ENCODE measurements at places on chromosomes 3 and 15.

GRCh38 chr3:171311784-171312183 is 148.4 kb downstream of the TNIK start:
- no peak overlapping the region for H3K27ac ChIP-seq
- H3K4me3 ChIP-seq = no peak overlapping the region
- DNase-seq = no peak
- no peaks in the 10 kb centered on the region for H3K27me3 ChIP-seq
- peaks cover 13% of the 10 kb centered on the region for H3K4me1 ChIP-seq

DNA sequence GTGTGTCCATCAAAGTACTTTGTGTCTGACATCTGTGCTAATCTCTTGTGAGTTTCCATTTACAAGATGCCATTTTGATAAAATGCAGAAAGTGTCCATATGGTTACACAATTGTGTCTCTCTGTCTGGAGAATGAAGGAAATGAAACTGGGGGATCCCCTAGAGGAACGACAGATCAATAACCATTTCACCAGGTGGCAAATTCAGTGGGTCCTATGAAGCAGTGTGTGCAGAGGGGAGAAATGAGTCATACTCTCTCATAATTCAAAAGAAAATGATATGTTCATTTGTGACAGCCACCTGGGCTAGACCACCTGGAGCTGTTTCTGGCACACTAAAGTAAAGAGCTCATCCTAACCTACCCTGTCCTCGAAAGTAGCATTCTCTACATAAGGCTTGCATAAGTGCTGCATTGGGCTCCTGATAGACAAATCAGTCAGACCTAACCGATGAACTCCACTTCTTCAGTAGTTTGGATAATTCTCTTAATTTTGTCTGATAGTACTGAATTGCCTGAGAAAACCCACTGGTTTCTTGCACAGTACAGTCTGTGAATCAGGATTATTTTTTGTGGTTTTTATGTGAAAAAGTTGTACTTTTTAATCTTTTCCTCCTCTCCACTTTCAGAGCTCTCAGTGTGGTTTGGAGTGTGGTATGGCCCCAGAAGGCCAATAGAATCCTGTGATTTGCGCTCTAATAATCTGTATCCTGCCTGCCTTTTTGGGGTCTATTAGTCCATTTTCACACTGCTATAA is 10.3 kb upstream of the CD47 start:
- no peak overlapping the region for H3K27ac ChIP-seq
- H3K27me3 ChIP-seq = no peaks in the 10 kb centered on the region
- H3K4me3 ChIP-seq = no peak overlapping the region
- peaks cover 49% of the 10 kb centered on the region for H3K4me1 ChIP-seq
- no peak for DNase-seq

- no peaks in the 10 kb centered on the region for H3K27me3 ChIP-seq
- H3K27ac ChIP-seq = peak overlapping the region; percentile 74
- H3K36me3 ChIP-seq = no peaks in the 10 kb centered on the region
- H3K4me1 ChIP-seq = peaks cover 39% of the 10 kb centered on the region
- no peak overlapping the region for H3K4me3 ChIP-seq
- no peak for DNase-seq
Observed at GRCh38 chr3:171890398-171890797, 47.2 kb downstream of the TMEM212 start.

DNA sequence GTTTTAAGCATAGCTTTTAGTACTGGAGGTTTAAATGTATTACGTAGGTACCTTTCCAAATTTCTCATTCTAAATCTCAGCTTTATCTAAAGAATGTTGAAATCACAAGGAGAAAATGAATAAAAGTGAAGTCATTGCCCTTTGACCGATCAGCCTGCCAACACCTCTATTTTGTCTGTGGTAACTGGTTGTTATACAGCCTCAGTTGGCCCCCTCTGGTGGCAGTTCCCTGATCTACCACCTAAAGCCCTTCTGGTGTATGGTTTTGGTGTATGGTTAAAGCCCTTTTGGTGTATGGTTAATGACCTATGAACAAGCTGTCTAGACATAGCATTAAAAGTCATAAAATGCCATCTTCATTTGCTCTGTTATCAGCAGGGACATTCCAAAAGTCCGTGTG is 378.2 kb upstream of the AZI2 start:
- no peaks in the 10 kb centered on the region for H3K36me3 ChIP-seq
- peaks cover 3% of the 10 kb centered on the region for H3K4me1 ChIP-seq
- H3K27me3 ChIP-seq = no peaks in the 10 kb centered on the region

GRCh38 chr3:157226173-157226847 is 66.4 kb upstream of the CCNL1 start:
- H3K4me3 ChIP-seq = no peak overlapping the region
- peaks cover 4% of the 10 kb centered on the region for H3K4me1 ChIP-seq
- H3K27me3 ChIP-seq = peaks cover 2% of the 10 kb centered on the region
- no peak overlapping the region for H3K27ac ChIP-seq

DNA sequence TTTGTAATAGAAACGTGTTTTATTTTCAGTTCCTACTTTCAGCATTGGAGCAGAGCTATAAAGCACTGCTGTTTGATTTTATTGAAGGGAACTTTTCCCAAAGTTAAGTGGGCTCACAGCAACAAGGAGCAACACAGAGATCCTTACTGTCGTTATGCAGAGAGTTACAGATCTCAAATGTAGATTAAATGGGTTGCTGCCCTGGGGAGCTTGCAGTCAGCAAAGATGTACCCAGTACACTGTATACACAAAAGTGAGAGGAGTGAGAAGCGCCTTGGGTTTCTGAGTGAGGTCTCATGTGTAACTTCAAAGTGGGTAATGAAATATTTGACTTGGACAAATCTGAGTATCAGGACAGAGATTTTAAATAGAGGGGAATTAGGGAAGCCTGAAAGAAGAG is 47.7 kb downstream of the MED12L start:
- H3K27me3 ChIP-seq = no peaks in the 10 kb centered on the region
- no peak overlapping the region for H3K4me3 ChIP-seq
- peak overlapping the region; percentile 13 for H3K27ac ChIP-seq
- peaks cover 14% of the 10 kb centered on the region for H3K36me3 ChIP-seq

DNA sequence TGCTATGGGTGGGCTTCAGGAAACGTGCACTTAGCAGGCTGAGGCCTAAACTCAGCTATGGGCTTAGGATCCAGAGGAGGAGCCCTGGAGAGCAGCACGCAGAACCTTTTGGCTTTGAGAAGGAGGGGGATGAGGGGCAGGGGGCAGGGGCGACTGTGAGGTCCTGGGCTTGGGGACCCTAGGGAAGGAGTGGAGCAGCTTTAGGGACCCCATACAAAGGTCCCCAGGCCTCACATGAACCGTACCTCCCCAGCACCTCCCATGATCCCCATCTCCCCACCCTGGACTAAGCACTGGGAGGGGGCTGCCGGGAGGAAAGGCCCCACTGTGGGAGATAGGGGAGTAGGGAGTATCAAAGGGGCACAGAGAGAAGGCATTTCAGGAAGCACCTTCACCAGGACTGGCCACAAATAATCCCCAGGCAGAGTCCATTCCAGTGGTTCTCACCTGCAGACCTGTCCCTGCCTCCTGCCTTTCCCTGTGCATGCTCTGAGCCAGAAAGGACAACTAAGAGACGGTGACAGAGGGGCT is 62.0 kb upstream of the KLF13 start:
- H3K27ac ChIP-seq = no peak overlapping the region
- no peak overlapping the region for H3K4me3 ChIP-seq
- H3K36me3 ChIP-seq = no peaks in the 10 kb centered on the region
- no peaks in the 10 kb centered on the region for H3K27me3 ChIP-seq
- H3K4me1 ChIP-seq = peaks cover 6% of the 10 kb centered on the region

DNA sequence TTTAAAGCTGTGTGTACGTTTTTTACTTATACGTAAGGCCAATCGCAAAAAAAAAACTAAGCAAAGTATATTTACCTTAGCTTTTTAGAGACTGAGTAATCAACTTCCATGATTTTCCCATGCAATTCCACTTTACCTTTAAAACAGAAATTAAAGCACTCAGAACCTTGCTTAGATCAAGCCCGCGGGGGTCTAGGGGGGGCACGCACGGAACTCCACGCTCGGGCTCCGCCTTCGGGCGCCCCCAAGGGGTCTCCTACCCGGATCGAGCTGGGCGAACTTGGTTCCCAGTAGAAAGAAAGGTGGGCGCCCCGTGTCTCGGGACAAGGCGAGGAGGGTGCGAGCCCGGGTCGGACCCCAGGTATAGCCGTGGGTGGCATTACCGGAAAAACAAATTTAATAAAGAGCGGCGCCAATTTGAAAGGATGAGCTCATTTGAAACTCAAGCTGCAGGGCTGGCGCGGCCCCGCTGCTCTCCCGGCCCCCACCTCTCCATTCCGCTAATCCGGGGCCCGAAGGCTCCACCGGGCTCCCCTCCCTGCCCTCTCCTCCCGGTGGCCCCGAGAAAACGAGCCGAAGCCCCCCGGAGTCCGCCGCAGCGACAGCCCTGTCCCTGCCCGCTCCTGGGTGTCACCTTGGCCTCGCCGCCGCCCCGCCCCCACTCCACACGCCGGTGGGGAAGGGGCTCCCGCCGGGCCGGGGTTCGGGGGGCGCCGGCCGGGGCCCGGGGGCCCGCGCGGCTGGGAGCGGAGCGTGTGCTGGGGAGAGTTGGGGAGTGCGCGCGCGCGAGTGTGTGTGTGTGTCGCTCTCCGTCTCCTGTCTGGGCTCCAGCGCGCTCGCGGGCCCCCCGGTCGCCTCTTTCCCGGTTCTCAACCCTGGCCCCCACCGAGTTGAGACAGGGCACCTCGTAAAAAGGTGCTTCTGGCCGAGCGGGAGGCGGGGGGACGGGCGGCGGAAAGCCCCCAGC is 1.5 kb downstream of the IGF2BP2 start:
- H3K27ac ChIP-seq = peak overlapping the region; percentile 100
- peaks cover 12% of the 10 kb centered on the region for H3K36me3 ChIP-seq
- H3K4me1 ChIP-seq = peaks cover 38% of the 10 kb centered on the region
- H3K4me3 ChIP-seq = peak overlapping the region; percentile 93
- H3K27me3 ChIP-seq = no peaks in the 10 kb centered on the region

GRCh38 chr3:194622621-194623340 is 10.4 kb downstream of the TMEM44 start:
- no peak overlapping the region for H3K27ac ChIP-seq
- no peak overlapping the region for H3K4me3 ChIP-seq
- no peak for DNase-seq
- peaks cover 15% of the 10 kb centered on the region for H3K36me3 ChIP-seq
- H3K4me1 ChIP-seq = peaks cover 2% of the 10 kb centered on the region

- DNase-seq = no peak
- H3K27me3 ChIP-seq = peaks cover 1% of the 10 kb centered on the region
Observed at GRCh38 chr3:38120693-38121450, 16.1 kb downstream of the ACAA1 start.

DNA sequence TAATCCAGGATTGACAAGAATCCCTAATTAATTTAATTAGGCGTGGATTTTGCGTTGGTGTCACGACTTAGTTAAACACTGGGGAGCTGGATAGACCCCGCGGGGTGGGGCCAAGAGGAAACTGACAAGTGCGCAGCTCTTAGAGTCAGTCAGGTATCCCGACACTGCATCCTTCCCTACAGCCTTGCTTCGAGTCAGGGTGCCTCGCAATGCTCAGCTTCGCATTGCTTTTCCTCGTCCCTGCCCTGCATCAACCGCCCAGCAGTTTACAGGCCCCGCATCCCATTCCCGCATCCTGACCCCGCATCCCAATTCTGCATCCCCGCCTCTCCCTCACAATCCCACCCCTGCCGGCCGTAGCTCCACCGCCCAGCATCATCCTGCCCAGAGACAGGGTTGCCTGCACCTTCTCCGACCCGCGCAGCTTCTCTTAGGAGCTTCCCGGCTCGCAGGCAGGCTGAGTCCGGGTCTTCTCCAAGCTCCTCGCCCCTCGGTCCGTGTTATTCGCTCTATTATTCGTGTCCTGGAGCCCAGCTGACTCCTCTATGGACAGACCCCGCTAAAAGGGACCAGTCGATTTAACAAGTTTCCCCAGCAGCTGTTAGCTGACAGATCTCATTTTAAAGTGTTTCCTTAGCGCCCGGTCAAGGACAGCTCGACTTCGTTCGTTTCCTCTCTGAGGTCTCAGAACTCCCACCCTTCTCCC is 699 bp upstream of the SHOX2 start:
- no peak overlapping the region for H3K4me3 ChIP-seq
- no peak overlapping the region for H3K27ac ChIP-seq
- H3K4me1 ChIP-seq = peaks cover 44% of the 10 kb centered on the region
- no peak for DNase-seq

GRCh38 chr3:171039674-171040073 is 13.2 kb upstream of the SLC2A2 start:
- H3K36me3 ChIP-seq = no peaks in the 10 kb centered on the region
- no peak for DNase-seq
- no peak overlapping the region for H3K27ac ChIP-seq
- H3K27me3 ChIP-seq = peaks cover 9% of the 10 kb centered on the region

- peak; percentile 78 for DNase-seq
- H3K4me3 ChIP-seq = peak overlapping the region; percentile 67
- H3K27ac ChIP-seq = peak overlapping the region; percentile 94
- H3K27me3 ChIP-seq = no peaks in the 10 kb centered on the region
- H3K4me1 ChIP-seq = peaks cover 61% of the 10 kb centered on the region
Observed at GRCh38 chr15:83365370-83365938, 81.0 kb upstream of the BNC1 start.

DNA sequence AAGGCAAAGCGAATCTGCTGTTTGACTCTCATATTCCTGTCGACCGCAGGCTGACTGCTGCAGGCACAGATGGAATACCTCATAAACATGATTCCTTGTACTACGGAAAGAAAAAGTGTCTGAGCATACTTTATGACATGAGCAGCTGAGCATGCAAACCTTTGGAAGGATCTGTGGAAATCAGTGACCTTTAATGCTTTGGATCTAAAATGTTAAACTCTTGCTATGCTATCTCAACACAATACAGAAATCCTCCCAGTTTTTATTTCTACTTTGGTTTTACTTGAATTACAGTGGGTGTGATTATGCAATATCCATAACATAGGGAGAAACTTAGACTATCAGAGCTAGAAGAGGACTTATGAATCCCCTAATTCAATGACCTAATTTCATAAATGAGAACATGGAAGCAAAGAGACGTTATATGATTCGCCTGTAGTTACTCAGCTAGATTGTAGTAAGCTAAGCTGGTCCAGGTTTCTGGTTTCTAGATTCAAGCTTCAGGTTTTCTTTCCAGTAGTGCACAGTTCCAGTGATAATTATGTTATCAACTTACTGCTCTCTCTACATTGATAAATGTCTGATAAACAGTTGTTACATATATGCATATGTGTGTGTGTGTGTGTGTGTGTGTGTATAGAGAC is 127.6 kb upstream of the GBE1 start:
- DNase-seq = no peak
- H3K4me3 ChIP-seq = no peak overlapping the region
- H3K4me1 ChIP-seq = peaks cover 6% of the 10 kb centered on the region

- no peaks in the 10 kb centered on the region for H3K4me1 ChIP-seq
- H3K27ac ChIP-seq = no peak overlapping the region
- no peak overlapping the region for H3K4me3 ChIP-seq
- no peaks in the 10 kb centered on the region for H3K36me3 ChIP-seq
- peak; percentile 83 for DNase-seq
Observed at GRCh38 chr15:82663186-82663600, 16.0 kb upstream of the CPEB1 start.

- no peak overlapping the region for H3K4me3 ChIP-seq
- H3K27ac ChIP-seq = peak overlapping the region; percentile 32
- H3K36me3 ChIP-seq = no peaks in the 10 kb centered on the region
- DNase-seq = no peak
Observed at GRCh38 chr3:169744366-169745054, 20.4 kb downstream of the TERC start.

GRCh38 chr3:140135461-140135860 is 200.5 kb downstream of the CLSTN2 start:
- no peak overlapping the region for H3K4me3 ChIP-seq
- DNase-seq = no peak
- peaks cover 33% of the 10 kb centered on the region for H3K27me3 ChIP-seq
- H3K27ac ChIP-seq = no peak overlapping the region
- peaks cover 27% of the 10 kb centered on the region for H3K4me1 ChIP-seq
- no peaks in the 10 kb centered on the region for H3K36me3 ChIP-seq

All from mesothelial cell of epicardium (in vitro differentiated cells).